ENCODE measurements at places on chromosomes 3 and 15. TPM values are rescaled to one million over a fixed set of nuclear protein-coding genes. Genes with fewer than 3 reads are reported as not detected.
A peak's percentile ranks its signal among the peaks of the same experiment; 100 is the strongest.

DNA sequence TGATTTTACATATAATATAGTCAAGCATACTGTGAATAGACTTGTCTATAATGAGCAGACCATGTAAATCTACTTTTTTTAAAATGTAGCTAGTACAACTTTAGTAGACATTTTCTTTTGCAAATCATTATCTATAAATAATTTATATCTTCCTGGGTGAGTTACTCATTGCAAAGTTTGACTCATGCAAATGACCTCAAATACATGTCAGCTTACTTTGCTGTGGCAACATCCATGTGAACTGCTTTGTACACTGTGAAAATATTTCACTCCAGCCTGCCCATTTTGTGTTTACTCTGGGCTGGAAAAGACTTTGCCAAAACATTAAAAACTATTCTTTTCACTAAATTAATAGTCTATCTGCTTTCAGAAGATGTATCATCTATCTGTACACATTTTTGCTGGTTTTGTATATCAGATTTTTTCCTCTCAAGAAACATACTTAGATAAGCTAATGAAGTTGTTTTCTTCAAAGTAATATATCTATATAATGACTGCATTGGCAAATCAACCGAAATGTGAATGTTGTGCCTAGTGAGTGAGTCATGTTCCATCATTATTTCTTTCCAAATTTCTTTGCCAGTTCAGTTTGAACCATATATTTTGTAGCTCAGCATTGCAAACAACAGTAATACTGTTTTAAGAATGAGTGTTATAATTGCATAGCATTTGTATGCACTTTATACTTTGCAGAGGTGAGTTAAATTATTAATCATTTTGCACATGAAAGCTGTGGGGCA is 26.5 kb downstream of the IGSF10 start:
- DNase-seq: peak; percentile 41

DNA sequence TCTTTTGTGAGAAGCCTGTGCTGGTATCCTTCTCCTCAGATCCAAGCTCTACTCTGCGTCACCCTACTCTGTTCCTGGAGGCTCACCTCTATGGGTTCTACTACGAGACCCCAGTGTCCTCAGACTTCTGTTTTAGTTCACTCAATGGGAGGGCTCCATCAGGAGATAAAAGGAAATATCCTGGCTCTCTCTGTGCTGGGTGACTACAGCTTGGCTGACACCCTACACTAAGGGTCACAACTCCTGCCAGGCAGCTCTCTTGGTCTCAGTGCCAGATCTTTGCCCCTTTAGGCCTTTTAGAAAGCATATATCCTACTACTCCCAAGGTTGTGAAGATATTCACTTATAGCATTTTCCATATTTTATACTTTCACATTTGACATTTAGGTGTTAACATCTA is 46.5 kb downstream of the SPG11 start:
- DNase-seq: no peak

GRCh38 chr3:141020143-141020830 is 30.9 kb upstream of the SPSB4 start:
- DNase-seq: no peak

- DNase-seq: peak; percentile 37
These were observed 107.1 kb downstream of the DGKG start for GRCh38 chr3:186254676-186255650.

- no peak for DNase-seq
These were observed 7.4 kb upstream of the SNX22 start for GRCh38 chr15:64144192-64144564.

DNA sequence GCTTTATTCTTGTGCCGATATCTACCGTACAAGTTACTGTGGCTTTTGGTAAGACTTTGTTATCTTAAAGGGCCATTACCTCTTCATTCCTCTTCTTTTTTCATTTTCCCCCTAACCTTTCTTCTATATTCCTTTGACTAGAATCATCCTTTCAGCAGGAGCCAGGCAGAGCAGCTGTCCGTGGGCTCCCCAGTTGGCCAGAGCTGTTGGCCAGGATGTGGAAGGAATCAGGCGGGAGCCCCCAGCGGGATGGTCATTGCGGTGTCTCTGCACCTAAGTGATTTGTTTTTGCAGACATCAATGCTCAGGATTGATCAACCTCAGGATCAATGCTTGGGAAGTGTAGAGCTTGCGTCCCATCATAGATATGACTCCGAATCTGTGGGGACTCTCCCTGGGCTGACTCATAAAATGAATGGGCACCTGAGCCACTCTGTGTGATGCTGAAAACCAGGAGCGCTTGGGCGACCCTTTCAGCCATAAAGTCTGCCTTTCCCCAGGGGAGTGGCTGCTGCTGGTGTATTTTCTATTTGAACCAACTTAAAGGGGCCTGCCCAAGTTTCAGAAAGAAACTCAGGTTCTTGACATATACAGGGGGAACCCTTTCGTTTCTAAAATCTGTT is 21.7 kb downstream of the APBA2 start:
- no peak for DNase-seq

GRCh38 chr3:101128001-101128400 is 134.8 kb upstream of the ABI3BP start:
- DNase-seq: no peak

- no peak for DNase-seq
These were observed 19.2 kb downstream of the PLD1 start for GRCh38 chr3:171790898-171791691.

GRCh38 chr15:87602371-87602770 is 654.2 kb downstream of the NTRK3 start:
- no peak for DNase-seq

DNA sequence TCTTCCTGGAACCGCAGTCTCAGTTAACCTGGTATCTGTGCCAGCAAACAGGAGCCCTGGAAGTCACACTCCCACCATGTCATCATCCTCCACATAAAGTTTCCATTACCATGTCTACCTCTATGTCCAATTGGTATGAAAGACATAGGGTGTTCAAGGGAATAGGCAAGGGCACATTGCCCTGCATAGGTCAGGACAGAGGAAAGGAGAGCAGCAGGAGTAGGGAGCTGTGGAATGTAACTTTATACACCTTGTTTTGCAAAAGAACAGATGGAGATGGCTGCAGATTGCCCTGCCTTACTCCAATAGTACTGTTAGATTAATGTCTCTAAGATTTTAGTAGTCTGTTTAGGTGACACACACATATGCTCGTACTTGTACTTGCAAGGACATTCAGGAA is 1056.4 kb downstream of the NTRK3 start:
- no peak for DNase-seq

GRCh38 chr3:69142090-69142489 is 19.7 kb upstream of the LMOD3 start:
- DNase-seq: no peak

DNA sequence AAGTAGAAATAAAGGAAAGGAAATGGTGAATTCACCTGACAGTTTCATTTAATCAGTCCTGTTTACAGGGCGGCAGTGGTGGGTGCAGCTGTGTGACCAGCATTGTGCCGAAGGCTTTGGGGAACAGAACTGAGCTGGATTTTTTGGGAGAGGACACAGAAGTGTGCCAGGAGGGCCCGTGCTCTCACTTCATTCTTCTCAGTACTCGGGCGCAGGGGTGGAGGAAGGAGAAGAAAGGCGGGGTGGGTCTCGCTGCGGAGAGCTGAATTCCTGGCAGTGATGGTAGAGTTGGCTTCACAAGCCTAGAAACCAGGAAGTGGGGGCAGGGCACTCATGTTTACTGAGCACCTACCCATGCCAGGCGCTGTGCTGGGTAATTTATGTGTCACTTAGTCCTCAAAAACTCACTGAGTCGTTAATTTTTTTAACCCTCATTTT is 64.6 kb downstream of the CRTC3 start:
- DNase-seq: peak; percentile 92

DNA sequence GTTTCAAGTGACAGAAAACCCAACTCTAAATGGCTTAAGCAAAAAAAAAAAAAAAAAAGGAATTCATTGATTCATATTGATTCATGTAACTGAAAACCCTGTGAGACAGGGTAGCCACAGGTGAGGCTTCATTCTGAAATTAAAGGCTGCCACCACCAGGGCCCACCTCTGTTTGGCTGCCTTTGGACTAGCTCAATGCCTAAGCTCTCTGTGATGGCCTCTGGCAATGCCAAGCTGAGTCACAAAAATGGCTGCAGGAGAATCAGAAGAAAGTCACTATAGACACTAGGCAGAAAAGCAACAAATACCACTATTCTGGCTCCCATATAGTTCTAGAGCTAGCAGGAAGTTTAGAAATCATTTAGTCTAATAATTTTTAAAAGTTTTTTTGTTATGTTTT is 38.2 kb upstream of the GYG1 start:
- DNase-seq: no peak

DNA sequence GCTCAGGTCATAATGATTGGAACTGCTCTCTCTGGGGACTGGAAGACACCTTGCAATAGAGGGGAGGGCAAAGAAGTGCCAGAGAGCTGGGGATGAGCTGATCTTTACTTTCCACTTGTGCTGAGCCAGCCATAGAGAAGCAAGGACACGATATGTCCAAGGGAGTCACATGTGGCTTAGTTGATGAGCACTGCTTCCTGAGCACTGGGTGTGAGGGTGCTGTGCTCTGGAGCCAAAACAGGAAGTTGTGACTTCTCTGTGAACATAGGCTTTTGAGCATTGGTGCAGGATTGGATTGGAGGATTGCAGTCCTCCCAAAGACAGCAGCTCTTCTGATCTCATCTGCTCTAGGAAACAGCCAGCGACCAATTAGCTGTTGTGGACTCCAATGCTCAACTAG is 6.7 kb downstream of the PARP14 start:
- no peak for DNase-seq

GRCh38 chr15:64224511-64224910 is 61.7 kb upstream of the PPIB start:
- no peak for DNase-seq

GRCh38 chr3:31230425-31231223 is 302.1 kb upstream of the STT3B start:
- DNase-seq: no peak

GRCh38 chr3:57545636-57546268 is 1.6 kb upstream of the DNAH12 start:
- DNase-seq: no peak

Gene EPHA3
- total RNA-seq: 33.9 TPM

Gene RTP1
- total RNA-seq: not detected

Gene CCR8
- total RNA-seq: not detected

Gene GOLGA8O
- not detected for total RNA-seq

Gene FRMD4B
- total RNA-seq: 29.5 TPM

Gene ZNF620
- total RNA-seq: 1.7 TPM

Gene ZPLD1
- 0.58 TPM for total RNA-seq

Gene CADM2
- not detected for total RNA-seq

Gene IL1RAP
- total RNA-seq: 54.8 TPM

Gene TMCO5A
- total RNA-seq: not detected
